ENCODE measurements at places on chromosomes 7 and 10.

GRCh38 chr10:78997635-78998618, 70.8 kb upstream of the ZMIZ1 start:
- no peak for DNase-seq

DNA sequence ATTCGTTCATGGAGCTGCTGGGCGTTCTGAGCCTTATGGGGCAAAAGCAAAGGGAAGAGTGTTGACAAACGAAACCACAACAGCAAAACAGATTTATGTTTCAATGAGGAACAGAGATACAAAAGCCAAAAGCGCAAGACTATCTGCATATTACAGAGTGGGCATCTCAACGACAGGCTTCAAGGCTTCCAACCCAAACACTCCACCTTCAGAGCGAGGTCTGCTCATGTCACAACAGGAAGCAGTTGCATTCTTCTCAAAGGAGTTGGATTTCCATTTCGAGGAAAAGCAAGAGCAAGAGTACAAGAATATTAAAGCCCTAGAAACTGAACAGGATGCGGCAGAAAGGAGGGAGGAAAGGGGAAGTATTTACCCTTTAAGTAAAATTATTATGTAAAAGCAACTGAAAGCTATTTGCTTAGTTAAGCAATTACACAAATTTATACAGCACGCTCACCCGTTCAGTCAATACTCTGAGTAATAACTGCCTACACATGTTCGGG, 189.3 kb downstream of the ELMO1 start:
- DNase-seq, result no peak

- DNase-seq, result no peak
These were observed 481.6 kb downstream of the SH2D4B start for GRCh38 chr10:81019029-81019890.

DNA sequence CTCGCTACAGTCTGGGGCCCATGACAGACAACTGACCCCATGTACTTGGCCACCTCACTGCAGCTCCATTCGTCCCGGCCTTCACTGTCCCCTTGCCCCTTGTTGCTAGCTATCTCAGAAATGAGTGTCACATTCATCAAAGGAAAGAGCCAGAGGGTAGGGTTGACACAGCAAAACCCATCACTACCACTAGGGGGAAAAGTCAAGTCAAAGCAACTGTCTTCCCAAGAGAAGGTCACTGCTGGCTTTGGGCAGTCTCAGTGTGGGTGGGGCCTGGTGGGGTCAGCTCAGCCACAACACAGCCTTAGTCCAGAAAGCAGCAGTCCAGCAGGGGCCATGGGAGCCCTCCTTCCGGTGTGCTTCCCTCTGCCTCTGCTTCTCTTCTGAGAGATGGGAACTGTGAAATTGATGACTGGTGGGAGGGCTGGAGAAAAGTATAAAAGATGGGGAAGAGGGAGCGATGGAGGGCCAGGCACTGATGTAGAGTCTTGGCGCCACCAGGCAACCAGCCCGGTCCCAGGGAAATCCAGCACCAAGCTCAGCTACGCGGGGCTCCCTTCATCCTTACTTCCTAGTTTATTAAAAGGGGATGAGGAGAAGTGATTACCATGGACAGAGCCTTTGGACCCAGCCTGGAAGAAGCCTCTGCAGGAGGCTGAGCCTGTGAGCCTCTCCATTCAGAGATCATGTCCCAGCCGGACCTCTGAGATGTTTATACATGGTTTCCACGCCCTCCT, 58.0 kb downstream of the PLXNA4 start:
- no peak for DNase-seq

Data from stimulated activated CD4-positive, alpha-beta T cell treated with anti-CD3 and anti-CD28 coated beads, TNF-alpha, amount 100 ng/mL, for 24 hours (primary cell).